ENCODE measurements at places on chromosomes 16 and 17.
A peak's percentile ranks its signal among the peaks of the same experiment; 100 is the strongest.

- no peak for DNase-seq
These were observed 788.7 kb upstream of the GOT2 start for GRCh38 chr16:59522826-59523225.

GRCh38 chr16:88331989-88332920, 50.5 kb upstream of the ZNF469 start:
- DNase-seq, result no peak

- no peak for DNase-seq
These were observed 6.8 kb downstream of the DHRS7C start for GRCh38 chr17:9784544-9784943.

DNA sequence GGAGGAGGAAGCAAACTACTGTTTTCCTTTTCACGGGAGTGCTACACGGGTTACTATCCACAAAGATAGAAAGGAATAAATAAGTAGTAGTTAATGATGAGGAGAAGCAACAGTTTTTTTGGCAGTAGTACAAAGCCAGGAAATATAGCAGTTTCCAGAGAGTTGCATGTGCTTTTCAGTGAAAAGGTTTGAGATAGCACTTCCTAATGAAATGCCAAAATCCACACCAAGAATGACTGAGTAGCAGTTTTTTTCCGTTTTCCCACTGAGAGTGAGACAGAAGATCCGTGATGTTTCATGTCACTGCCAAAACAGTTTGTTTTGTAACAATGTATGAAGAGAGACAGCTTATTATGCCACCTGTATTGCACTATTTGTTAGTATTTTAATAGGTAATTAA, 129.1 kb downstream of the STX8 start:
- DNase-seq, result no peak

GRCh38 chr16:83838151-83838550, 30.4 kb downstream of the HSBP1 start:
- DNase-seq, result no peak

GRCh38 chr17:66240630-66241029, 11.4 kb upstream of the APOH start:
- no peak for DNase-seq

- no peak for DNase-seq
These were observed 269.4 kb downstream of the BCAS3 start for GRCh38 chr17:60947100-60947499.

- no peak for DNase-seq
These were observed 9.4 kb upstream of the TEDC2 start for GRCh38 chr16:2450535-2450934.

- no peak for DNase-seq
These were observed at the start of gene PPP1R9B for GRCh38 chr17:50150354-50151040. PPP1R9B (minus strand) TSS chr17:50150677; CDS start chr17:50150513, 164 bp downstream.

DNA sequence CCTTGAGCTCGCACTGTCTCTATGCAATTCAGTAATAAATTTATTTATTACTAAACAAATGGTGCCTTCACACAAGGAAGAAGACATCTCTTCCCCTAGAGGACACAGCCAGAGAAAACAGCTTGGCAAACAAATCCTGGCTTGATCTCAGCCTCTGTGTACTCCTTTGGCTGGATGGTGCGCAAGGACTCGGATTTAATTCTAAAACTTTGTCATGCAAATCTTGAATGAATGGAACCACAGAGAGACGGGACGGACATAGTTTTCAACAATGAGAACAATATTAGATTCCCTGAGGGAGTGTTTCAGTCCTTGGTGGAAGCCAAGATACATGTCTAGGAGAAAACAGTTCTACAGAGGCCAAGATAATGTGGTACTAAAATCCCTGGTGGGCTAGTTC, 349.5 kb downstream of the NPIPA8 start:
- DNase-seq, result no peak

- no peak for DNase-seq
These were observed 212.9 kb upstream of the CHMP6 start for GRCh38 chr17:80778716-80779115.

DNA sequence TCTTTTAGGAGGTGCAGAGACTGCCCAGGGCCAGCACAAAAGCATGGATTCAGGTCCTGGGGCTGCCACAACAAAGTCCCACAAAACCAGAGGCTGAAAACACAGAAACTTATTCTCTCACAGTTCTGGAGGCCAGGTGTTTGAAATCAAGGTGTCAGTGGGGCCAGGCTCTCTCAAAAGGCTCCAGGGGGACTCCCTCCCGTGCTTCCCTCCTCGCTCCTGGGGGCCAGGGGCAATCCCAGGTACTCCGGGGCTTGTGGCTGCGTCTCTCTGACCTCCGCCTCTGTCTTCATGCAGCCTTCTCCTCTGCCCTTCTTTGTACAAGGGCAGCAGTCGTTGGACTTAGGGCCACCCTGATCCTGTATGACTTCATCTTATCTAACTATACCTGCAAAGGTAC, 8.3 kb upstream of the RBFOX3 start:
- DNase-seq, result no peak

DNA sequence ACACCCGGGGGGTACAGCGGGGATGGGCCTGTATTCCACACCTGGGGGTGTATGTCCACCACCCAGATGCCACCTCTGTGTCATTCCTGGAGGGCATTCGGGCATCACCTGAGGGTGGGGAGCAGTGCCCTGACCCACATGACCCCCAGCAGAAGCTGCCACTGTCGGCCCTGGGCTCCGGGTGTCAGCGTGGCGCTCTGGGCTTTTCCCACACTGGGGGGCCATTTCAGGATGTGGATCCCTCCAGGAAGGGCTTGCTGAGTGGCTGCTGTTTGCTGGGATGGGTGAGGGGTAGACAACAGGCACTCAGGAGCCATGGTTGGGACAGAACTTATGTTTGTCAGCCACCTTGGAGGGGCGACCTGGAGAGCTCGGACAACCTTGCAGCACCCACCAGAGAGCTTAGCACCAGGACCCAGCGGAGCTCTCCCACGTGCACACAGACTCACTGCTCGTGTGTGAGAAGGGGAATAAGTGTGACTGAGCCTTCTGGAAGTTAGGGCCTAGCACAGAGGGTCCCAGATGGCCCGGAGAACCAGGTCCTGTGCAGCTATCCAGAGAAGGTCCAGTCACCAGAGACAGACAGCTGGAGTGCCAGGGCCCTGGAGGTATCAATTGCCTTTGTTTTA, 102.7 kb downstream of the METRNL start:
- peak; percentile 38 for DNase-seq

- no peak for DNase-seq
These were observed 79.5 kb downstream of the PMP22 start for GRCh38 chr17:15185625-15185991.

DNA sequence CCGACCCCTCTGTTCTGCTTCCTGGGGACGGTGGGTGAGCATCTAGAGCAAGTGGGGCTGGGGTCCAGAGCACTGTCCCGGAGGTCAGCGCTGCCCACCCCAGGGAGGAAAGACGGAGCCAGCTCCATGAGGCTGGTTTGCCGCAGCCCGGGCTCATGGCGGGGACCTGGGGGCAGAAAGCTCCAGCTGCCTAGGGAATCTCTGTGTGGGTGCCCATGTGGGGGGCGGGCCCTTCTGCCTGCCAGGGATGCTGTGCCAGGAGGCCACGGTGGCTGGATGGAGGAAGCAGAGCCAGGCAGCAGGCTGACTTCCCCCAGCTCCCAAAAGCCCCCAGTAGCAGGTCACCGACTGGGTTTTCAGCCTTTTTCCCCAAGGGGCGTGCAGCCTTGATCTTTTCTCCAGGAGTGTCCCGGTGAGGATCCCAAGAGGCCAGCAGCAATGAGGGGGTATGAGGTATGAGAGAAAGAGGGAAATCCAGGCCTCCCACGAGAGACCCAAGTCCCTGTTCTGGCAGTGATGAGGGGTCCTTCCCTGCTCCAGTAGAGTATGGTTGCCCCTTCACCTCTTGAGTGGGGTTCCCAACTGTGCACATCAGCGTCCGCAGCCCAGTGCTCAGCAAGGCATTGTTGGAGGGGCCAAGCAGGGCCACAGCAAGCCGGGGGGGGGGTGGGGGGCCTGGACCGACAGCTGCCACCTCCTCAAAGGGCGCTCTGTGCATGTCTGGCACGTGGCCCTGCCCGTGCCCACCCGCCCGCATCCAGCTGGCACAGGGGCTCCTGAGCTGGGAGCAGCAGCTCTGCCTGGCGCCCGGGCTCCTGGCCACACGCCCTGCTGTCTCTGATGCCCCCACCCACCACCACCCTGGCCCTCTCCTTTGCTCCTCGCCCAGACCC, 15.6 kb upstream of the BCAR1 start:
- no peak for DNase-seq

DNA sequence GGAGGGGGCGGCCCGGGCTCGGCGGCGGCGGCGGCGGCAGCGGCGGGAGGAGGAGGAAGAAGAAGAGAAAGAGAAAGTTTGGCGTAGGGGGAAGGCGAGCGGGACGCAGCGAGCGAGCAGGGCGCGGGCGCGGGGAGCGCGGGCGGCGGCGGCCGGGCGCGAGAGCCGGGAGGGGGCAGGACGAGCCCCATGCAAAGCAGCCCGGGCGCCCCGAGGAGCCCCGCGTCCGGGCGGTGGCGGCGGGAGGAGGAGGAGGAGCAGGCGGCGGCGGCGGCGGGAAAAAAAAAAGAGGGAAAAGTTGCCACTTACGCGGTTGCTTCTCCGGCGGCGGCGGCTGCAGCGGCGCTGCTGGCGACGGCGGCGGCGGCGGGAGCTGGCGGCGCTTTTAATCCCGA, 10.3 kb upstream of the ZFHX3 start:
- DNase-seq, result peak; percentile 61

GRCh38 chr16:88634141-88634993, 4.0 kb upstream of the IL17C start:
- peak; percentile 77 for DNase-seq

DNA sequence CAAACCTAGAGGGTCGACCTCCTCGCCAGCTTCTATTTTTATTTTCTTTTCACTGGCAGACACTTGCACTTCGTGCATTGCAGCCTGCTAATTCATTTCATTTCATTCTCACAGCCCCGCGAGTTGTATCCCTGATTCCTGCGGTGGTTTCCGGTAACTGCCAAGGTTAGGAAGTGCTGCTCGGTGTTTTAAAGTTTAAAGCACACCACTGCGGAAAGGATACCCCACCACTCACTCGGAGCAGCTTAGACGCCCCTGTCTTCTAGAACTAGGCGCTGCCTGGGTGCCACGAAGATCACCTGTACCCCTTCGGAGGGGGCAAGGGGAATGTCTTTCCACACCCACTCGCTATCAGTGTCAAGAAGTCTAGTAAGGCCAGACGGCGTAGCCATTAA, 509 bp downstream of the CNEP1R1 start:
- no peak for DNase-seq

- no peak for DNase-seq
These were observed 491 bp downstream of the SLC25A19 start for GRCh38 chr17:75288770-75289114.

GRCh38 chr16:19488213-19488640, 33.7 kb downstream of the GDE1 start:
- DNase-seq, result no peak

GRCh38 chr17:74964988-74965622, 7.5 kb downstream of the HID1 start:
- no peak for DNase-seq

- peak; percentile 87 for DNase-seq
These were observed 17.2 kb downstream of the SREBF1 start for GRCh38 chr17:17819561-17819995.

- DNase-seq, result peak; percentile 60
These were observed 15.2 kb downstream of the CACNA1G start for GRCh38 chr17:50575581-50576210.

GRCh38 chr17:39848600-39848999, 15.5 kb downstream of the IKZF3 start:
- DNase-seq, result no peak

- no peak for DNase-seq
These were observed 125.8 kb downstream of the ANKRD11 start for GRCh38 chr16:89364606-89365005.

DNA sequence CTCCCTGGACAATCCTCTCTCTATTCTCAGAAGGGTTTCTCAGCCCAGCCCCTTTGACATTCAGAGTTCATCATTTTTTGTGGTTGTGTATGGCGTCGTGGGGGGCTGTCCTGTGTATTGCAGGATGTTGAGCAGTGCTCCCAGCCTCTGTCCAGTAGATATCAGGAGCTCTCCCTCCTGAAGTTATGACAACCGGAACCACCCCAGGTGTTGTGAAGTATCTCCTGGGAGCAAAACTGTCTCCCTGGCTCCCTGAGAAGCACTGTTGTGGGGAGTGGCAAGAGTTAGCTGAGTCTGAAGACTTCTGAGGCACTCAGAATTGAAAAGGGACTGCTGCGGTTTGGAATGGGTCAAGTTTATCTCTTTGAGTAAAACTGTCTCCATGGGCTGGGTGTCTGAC, 55.9 kb upstream of the MGAT5B start:
- no peak for DNase-seq

DNA sequence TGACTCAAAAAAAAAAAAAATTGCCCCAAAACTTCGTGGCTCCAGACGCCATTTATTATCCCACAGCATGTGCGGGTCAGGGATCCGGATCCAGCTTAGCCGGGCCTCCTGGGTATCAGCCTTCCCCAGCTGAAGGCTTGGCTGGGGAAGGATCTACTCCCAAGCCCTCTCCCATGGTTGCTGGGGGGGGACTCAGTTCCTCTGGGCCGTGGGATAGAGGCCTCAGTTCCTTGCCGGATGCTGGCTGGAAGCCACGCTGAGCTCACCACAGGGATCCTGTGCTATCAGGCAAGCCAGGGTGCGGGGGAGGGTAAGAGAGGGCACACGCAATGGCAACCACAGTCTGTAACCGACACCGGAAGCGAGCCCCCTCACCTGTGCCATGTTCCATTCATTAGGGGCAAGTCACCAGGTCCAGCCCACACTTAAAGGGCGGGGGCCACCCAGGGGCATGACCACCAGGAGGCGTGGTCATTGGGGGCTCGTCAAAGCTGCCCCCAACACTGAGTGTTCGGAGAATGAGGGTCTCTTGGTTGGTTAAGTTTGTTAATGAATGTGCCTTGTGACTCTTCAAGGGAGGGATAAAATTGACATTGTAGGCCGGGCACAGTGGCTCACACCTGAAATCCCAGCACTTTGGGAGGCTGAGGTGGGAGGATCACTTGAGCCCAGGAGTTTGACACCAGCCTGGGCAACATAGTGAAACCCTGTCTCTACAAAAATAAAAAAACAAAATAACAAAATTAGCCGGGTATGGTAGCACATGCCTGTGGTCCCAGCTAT, 210.0 kb upstream of the GSE1 start:
- DNase-seq, result no peak

- DNase-seq, result no peak
These were observed 323.4 kb upstream of the KIF2B start for GRCh38 chr17:53499277-53499676.

DNA sequence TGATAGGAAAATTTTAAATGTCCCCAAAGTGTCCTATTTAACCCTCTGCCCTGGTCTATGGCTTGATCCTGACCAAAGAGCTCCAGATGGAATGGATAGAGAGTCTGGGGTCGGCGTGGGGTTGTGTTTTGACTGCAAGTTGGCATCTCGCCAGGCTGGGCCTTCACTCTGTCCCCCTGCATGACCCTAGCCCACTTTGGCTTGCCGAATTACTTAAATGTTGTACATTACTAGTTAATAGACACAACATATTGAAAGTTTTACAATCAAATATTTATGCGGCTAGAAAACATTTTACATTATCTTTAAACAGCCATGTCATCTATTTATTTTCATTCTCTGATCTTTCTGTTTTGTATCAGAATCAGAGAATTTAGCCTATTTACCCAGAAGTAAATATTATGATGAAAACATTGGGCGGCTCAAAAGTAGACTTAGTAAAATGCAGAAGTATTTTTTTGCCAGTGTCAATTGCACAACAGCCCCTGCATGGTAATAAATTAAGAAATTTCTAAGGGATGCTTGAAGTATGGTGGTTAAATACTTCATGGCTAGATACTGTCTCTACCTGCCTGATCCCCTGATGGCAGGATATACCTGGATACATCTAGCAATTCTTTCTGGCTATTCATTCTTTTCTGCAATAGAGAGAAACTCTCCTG, 18.8 kb upstream of the MYOCD start:
- DNase-seq, result no peak

Data from activated CD8-positive, alpha-beta memory T cell treated with anti-CD3 and anti-CD28 coated beads, Interleukin-2, amount 50 U/mL, for 48 hours (primary cell).